Dermis blood vessel endothelial cell (primary cell): ENCODE measurements at places on chromosomes 13 and 19. TPM values are rescaled to one million over a fixed set of nuclear protein-coding genes. Genes with fewer than 3 reads are reported as not detected.

PLA2G4C gene
- total RNA-seq, result 28.4 and 104 TPM in 2 replicates

DNA sequence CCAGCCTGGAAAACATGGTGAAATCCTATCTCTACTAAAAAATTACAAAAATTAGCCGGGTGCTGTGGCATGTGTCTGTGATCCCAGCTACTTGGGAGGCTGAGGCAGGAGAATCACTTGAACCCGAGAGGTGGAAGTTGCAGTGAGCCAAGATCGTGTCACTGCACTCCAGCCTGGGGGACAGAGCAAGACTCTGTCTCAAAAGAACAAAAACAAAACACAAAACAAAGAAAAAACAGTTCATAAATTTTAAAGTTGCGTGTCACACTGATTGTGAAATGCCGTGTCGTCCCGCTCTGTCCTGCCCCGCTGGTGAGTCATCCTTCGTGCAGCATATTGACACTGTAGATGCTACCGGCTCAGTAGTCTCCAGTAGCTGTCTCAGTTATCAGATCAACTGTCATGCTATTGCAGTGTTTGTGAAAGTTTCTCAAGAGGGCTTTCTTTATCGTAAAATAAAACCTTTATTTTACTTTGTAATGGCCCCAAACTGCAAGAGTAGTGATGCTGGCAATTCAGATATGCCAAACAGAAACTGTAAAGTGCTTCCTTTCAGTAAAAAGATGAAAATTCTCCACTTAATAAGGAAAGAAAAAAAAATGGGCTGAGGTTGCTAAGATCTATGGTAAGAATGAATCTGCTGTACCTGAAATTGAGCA is 36.4 kb upstream of the IGFL1 start:
- peak; percentile 10 for DNase-seq

DNA sequence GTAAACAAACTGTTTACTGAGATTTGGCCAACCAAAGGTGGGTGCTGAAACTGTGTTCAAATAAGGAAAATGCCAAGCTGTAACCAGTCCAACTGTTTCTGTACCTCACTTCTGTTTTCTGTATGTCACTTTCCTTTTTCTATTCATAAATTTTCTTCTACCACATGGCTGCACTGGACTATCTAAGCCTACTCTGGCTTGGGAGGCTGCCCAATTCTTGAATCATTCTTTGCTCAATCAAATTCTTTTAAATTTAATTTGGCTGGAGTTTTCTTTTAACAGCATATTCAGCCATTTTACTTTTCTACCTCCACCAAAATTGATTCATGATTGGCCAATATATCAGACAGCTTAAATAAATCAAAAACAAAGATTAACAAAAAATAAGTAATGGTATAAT is 1575.5 kb upstream of the SPRY2 start:
- DNase-seq, result no peak

DNA sequence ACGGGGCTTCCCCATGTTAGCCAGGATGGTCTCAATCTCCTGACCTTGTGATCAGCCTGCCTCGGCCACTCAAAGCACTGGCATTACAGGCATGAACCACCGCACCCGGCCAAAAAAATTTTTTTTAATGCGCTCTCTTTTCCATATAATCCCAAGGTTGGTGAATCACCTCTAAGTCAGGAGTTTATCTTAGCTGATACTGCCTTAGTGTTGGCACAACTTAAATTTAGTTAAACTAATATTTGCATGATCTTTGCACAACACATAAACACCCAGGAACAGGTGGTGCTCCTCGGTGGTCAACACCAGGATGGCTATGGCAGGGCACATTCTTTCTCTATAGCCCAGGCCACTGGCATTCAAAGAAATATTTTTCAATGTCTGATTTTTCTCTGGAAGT is 24.1 kb upstream of the PSG7 start:
- no peak for DNase-seq
